Ascending aorta (tissue), 2 donors: ENCODE measurements at places on chromosomes 5 and 9.

DNA sequence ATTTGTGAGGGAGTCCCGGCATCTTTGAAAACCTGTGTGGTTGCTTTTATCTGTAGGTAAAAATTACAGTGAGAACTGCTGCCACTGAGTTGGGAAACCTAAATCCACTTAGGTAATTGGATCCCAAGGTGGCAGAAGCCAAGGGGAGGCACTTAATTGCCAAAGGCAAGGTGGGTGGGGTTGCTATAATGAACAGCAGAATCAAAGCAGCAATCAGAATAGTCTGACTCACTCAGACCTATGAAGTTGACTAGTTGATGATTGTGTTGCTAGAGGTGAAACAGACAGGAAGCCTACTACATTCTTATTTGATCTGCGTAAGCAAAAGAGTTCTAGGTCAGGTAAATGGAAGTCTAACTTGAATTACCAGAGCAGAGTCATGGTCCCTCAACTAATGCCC is 17.3 kb upstream of the BICD2 start:
- H3K4me3 ChIP-seq, result no peak overlapping the region
- no peak overlapping the region for H3K27ac ChIP-seq
- no peak for DNase-seq
- no peaks in the 10 kb centered on the region for H3K27me3 ChIP-seq

DNA sequence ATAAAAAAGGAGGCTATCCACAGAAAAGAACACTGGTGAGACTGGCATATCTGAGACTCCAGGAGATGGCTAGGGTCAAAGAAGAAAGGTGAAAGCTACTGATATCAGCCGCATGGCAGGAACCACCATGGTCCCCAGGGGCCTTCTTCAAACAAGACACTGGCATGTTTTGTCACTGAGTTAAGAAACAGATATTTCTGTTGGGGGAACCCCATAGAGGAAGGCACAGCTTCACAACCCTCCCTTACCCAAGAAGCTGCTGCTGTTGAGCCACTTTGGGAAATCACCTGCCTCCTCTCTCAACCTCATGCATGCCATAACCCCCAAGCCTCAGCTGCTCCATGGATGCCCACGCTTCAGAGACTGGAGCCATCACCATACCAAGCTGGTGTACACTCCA is 13.3 kb upstream of the BTNL3 start:
- H3K27me3 ChIP-seq, result no peaks in the 10 kb centered on the region
- H3K4me1 ChIP-seq, result no peaks in the 10 kb centered on the region
- no peak overlapping the region for H3K27ac ChIP-seq

DNA sequence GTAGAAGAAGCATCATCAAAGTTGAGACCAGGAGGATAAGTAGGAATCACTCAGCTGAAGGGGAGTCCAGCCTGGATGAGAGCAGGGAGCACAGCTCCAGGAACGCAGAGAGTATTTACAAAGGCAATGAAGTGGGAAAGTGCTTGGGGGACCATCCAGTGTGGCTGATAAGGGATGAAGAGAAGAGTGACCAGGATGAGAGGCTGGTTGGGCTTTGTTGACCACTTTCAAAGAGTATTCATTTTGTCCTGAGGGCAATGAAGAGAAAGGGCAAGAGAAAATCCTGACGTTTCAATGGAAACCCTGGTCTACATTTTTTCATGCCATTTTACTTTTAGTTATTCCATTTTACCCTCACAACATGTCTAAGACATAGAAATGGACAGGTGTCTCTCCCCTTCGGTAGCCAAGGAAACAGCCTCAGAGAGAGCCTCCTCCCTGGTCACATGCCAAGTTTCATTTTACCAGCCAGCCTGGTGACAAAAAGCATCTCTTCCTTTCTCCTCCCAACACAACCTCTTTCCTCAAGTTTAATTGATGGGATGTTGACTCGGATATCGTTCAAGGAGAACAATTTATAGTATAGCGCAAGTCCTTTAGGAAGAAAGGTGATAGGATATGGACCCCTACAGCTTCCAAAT is 492.7 kb upstream of the CLINT1 start:
- no peak overlapping the region for H3K4me3 ChIP-seq
- no peaks in the 10 kb centered on the region for H3K4me1 ChIP-seq
- H3K27ac ChIP-seq, result no peak overlapping the region
- no peaks in the 10 kb centered on the region for H3K36me3 ChIP-seq
- H3K27me3 ChIP-seq, result no peaks in the 10 kb centered on the region

DNA sequence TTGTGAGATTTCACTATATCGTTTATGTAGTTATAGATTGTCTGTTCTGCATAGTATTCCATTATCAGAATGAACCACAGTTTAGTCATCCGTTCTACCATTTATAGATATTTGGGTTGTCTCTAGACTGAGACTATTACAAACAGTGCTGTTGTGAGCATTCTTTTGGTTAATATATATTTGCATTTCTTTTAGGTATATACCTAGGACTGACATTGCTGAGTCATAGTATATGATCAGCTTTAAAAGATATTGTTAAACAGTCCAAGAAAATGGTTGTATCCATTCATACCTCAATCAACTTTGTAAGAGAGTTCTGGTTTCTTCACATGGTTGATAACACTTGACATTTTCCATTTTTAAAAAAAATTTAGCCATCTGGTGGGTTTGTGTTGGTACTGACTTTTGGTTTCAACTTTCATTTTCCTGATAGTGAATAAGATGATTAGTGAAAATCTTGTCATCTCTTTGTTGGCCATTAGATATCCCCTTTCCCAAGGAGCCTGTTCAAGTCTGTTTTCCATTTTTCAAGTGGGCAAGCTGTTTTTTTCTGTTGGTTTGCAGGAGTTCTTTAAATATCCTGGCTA is 22.9 kb upstream of the ADAM19 start:
- no peaks in the 10 kb centered on the region for H3K27me3 ChIP-seq
- no peak overlapping the region for H3K4me3 ChIP-seq
- no peaks in the 10 kb centered on the region for H3K36me3 ChIP-seq
- H3K27ac ChIP-seq, result no peak overlapping the region
- H3K4me1 ChIP-seq, result no peaks in the 10 kb centered on the region
- no peak for DNase-seq

GRCh38 chr9:3238236-3238635 is 287.6 kb downstream of the RFX3 start:
- H3K27ac ChIP-seq, result no peak overlapping the region
- peaks cover 3% of the 10 kb centered on the region for H3K36me3 ChIP-seq
- H3K4me3 ChIP-seq, result no peak overlapping the region
- no peaks in the 10 kb centered on the region for H3K27me3 ChIP-seq
- no peaks in the 10 kb centered on the region for H3K4me1 ChIP-seq
- DNase-seq, result no peak

DNA sequence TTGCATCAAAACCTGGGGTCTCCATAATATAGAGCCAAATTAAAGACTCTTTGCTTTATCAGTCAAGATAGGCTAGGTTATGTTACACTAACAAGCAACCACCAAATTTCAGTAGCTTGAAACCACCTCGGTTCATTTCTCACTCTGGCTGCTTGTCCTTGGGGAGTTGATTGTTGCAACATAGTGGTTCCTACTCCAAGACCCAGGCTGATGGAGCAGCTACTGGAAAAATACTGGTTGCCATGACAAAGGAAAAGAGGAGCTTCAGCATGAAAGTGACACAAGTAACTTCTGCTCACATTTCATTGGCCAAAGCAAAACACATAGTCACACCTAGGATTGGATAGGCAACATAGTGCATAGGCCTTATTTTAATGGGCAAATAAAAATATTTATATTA is 18.5 kb upstream of the RCL1 start:
- H3K27ac ChIP-seq, result no peak overlapping the region
- H3K4me1 ChIP-seq, result no peaks in the 10 kb centered on the region
- H3K4me3 ChIP-seq, result no peak overlapping the region
- no peaks in the 10 kb centered on the region for H3K36me3 ChIP-seq

GRCh38 chr5:171617817-171618591 is 167.6 kb upstream of the SMIM23 start:
- H3K36me3 ChIP-seq, result no peaks in the 10 kb centered on the region
- no peak for DNase-seq
- H3K4me1 ChIP-seq, result no peaks in the 10 kb centered on the region
- no peak overlapping the region for H3K27ac ChIP-seq

DNA sequence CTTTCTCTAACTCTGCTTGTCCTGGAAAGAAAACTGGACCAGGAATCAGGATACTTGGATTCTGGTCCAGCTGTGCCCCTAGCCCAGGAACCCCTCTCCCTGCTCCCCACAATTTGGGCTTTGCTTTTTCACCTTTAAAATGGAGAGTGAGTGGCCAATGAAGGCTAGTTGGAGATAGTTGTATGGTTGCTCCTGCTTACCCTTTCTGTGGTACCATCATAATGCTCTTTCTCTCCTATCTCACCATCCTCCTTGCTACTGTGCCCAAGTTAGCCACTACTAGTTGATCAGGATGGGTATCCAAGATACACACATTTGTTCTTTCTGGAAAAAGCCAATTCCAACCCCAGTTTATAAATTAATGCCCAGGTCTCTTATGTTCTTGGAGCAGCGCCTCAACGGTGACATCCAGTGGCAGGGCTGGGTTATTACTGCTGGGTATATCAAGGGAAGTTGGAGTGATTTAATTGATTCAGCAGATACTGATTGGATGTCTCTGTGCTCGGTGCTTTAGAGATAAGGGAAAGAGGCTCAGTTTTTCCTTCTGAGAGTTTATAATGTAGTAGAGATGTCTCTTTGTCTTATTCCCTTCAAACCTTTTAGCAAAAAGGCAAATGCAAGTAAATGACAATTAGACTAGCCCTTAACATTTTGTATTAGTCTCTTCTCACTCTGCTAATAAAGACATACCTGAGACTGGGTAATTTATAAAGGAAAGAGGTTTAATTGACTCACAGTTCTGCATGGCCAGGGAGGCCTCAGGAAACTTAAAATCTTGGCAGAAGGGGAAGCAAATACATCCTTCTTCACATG is 38.5 kb downstream of the FAXDC2 start:
- no peaks in the 10 kb centered on the region for H3K27me3 ChIP-seq
- H3K27ac ChIP-seq, result no peak overlapping the region
- no peak overlapping the region for H3K4me3 ChIP-seq

- H3K4me1 ChIP-seq, result peaks cover 14% of the 10 kb centered on the region
- DNase-seq, result no peak
- H3K36me3 ChIP-seq, result peaks cover 20% of the 10 kb centered on the region
- peak overlapping the region; percentile 91 for H3K4me3 ChIP-seq
- H3K27ac ChIP-seq, result peak overlapping the region; percentile 83
Observed at GRCh38 chr5:177427211-177427822, 841 bp downstream of the GRK6 start.

GRCh38 chr9:131621551-131622358 is 76.4 kb downstream of the PRRT1B start:
- peaks cover 85% of the 10 kb centered on the region for H3K36me3 ChIP-seq
- H3K4me1 ChIP-seq, result no peaks in the 10 kb centered on the region
- H3K27ac ChIP-seq, result no peak overlapping the region
- no peaks in the 10 kb centered on the region for H3K27me3 ChIP-seq
- no peak for DNase-seq

GRCh38 chr9:73667749-73668148 is 516.1 kb downstream of the ANXA1 start:
- no peak overlapping the region for H3K27ac ChIP-seq
- no peaks in the 10 kb centered on the region for H3K36me3 ChIP-seq

DNA sequence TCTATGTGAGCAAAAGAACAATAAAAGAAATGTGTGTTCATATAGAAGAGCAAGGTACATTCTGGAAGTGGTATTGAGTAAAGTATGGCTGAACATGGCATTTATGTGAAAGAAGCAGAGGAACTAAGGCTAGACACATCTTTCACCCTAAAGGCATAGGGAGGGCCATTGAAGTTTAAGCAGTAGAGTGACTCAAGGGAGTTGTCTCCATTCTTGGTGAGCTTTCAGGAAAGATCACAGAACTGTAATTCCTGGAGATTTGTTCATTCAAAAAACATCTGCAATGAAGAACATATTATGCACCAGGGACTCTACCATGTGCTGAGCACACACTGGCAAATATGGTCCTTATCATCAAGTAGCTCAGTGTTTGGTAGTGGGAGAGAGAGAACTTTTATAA is 24.8 kb upstream of the HTR1A start:
- no peaks in the 10 kb centered on the region for H3K4me1 ChIP-seq
- DNase-seq, result no peak
- H3K4me3 ChIP-seq, result no peak overlapping the region
- H3K36me3 ChIP-seq, result no peaks in the 10 kb centered on the region
- no peaks in the 10 kb centered on the region for H3K27me3 ChIP-seq

DNA sequence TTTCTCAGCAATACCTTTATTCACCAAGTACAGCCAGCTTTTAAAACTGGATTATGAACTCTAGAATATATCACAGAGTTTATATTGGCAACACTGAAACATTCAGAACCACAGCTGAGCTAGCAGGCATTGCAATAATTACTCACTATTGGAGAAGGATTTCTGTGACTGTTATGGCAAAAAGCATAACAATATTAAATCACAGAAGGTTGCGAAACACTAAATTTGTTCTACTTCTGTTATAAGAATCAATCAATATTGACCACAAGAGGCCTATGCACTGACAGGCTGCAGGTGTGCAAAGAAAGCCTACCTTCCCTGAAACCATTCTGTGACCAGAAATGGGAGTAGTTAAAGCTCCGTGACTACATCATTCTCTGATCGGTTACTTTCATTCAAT is 59.2 kb downstream of the AP3B1 start:
- H3K27ac ChIP-seq, result no peak overlapping the region
- no peaks in the 10 kb centered on the region for H3K36me3 ChIP-seq
- H3K27me3 ChIP-seq, result no peaks in the 10 kb centered on the region
- DNase-seq, result no peak
- peaks cover 5% of the 10 kb centered on the region for H3K4me1 ChIP-seq
- no peak overlapping the region for H3K4me3 ChIP-seq

DNA sequence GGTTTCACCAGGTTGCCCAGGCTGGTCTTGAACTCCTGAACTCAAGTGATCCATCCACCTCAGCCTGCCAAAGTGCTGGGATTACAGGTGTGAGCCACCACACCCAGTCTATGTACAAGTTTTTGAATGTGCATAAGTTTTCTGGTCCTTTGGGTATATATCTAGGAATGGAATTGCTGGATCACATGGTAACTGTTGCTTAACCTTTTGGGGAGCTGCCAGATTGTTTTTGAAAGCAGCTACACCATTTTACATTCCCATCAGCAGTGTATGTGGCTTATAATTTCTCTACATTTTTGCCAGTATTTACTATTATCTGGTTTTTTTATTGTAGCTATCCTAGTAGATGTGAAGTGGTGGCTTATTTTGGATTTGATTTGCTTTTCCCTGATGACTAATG is 8.9 kb upstream of the LNPEP start:
- no peak for DNase-seq
- H3K4me3 ChIP-seq, result no peak overlapping the region
- H3K4me1 ChIP-seq, result no peaks in the 10 kb centered on the region
- no peaks in the 10 kb centered on the region for H3K36me3 ChIP-seq
- no peak overlapping the region for H3K27ac ChIP-seq

GRCh38 chr5:106399391-106399790 is 1271.3 kb downstream of the EFNA5 start:
- H3K27ac ChIP-seq, result no peak overlapping the region
- DNase-seq, result no peak
- H3K4me3 ChIP-seq, result no peak overlapping the region
- no peaks in the 10 kb centered on the region for H3K4me1 ChIP-seq

GRCh38 chr5:168770996-168771395 is 191.8 kb upstream of the PANK3 start:
- no peak for DNase-seq
- peaks cover 3% of the 10 kb centered on the region for H3K4me1 ChIP-seq
- H3K27ac ChIP-seq, result no peak overlapping the region
- no peaks in the 10 kb centered on the region for H3K27me3 ChIP-seq
- no peak overlapping the region for H3K4me3 ChIP-seq
- peaks cover 14% of the 10 kb centered on the region for H3K36me3 ChIP-seq

GRCh38 chr5:180301253-180301652 is 9.4 kb upstream of the MAPK9 start:
- no peak overlapping the region for H3K27ac ChIP-seq
- no peaks in the 10 kb centered on the region for H3K27me3 ChIP-seq
- no peaks in the 10 kb centered on the region for H3K36me3 ChIP-seq
- no peaks in the 10 kb centered on the region for H3K4me1 ChIP-seq
